ENCODE measurements at places on chromosomes 7 and 10. TPM values are rescaled to one million over a fixed set of nuclear protein-coding genes. Genes with fewer than 3 reads are reported as not detected.

Gene NRG3
- total RNA-seq, result not detected

Gene TMEM270
- not detected for total RNA-seq

Gene GNA12
- 8.1 TPM for total RNA-seq

Gene ITGA8
- not detected for total RNA-seq

Gene PTF1A
- not detected for total RNA-seq

Gene CXCL12
- not detected for total RNA-seq

Gene IFIT3
- total RNA-seq, result 1.0 TPM

Gene DLG5
- total RNA-seq, result 0.43 TPM

Gene IGFBP3
- not detected for total RNA-seq

Gene CYP2E1
- total RNA-seq, result 0.61 TPM

Gene FOXP2
- total RNA-seq, result not detected

Gene SLC26A4
- total RNA-seq, result 0.19 TPM

- no peak overlapping the region for H3K27ac ChIP-seq
- DNase-seq, result no peak
- H3K4me3 ChIP-seq, result no peak overlapping the region
- H3K27me3 ChIP-seq, result no peaks in the 10 kb centered on the region
- H3K4me1 ChIP-seq, result no peaks in the 10 kb centered on the region
These were observed 651.6 kb upstream of the IGFBP3 start for GRCh38 chr7:46572691-46573090.

- no peaks in the 10 kb centered on the region for H3K4me1 ChIP-seq
- no peaks in the 10 kb centered on the region for H3K27me3 ChIP-seq
- no peaks in the 10 kb centered on the region for H3K36me3 ChIP-seq
These were observed 231.7 kb downstream of the ELMO1 start for GRCh38 chr7:37216923-37217322.

DNA sequence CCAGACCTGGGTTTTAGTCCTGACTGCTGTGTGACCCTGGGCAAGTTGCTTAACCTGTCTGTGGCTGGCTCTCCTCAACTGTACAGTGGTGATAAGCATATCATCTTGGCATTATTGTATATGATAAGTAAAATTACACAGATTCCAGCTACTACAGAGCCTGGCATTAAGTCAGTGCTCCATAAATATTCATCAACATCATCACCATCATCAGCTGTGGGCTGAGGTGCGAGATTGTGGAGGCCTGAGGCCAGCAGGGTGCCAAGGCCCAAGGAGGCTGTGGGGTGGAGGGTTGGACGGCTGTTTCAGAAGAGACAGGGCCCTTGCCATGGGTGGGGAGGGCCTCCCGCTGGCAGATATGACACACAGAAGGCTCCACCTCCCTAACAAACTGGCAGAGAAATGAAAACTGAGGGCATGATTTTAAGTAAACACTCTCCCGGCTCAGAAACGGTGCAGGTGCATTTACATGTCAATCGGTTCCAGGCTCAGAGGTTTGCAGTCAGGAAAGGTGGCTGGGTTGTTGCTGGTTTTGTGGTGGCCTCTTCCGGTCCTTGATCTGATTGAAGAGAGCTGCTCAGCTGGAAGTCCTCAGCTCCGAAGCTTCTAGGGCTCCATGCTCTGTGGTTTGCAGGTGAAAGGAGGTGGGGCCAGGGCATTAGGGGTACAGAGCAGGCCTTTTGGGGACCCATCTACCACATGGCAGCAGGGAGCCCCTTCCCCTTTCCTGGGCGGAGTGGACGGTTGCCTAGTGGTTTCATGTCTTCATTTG lies 10.2 kb downstream of the CRYGN start:
- peaks cover 4% of the 10 kb centered on the region for H3K4me1 ChIP-seq
- no peaks in the 10 kb centered on the region for H3K27me3 ChIP-seq
- no peak overlapping the region for H3K27ac ChIP-seq

DNA sequence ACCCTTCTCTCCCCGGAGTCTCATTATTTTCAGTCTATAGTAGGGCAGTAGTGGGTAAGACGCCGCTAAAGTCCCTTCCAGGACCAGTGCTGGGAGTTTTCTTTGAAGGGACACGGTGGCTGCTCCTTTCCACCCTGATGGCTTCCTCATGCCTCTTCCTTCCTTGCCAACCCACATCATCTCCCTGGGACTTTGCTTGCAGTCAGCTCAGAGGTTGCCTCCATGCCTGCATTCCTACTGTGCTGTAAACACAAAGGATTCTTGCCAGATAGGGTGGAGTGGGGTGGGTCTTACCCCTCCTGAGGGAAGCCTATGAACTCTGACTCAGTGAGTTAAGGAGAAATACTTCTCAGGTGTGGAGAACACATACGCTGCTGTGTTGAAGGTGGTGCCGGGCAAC lies 59.9 kb upstream of the IGFBP3 start:
- H3K4me3 ChIP-seq, result no peak overlapping the region
- no peak for DNase-seq
- no peaks in the 10 kb centered on the region for H3K27me3 ChIP-seq
- no peaks in the 10 kb centered on the region for H3K36me3 ChIP-seq
- no peaks in the 10 kb centered on the region for H3K4me1 ChIP-seq

- H3K4me1 ChIP-seq, result peaks cover 31% of the 10 kb centered on the region
- peak; percentile 99 for DNase-seq
- H3K27ac ChIP-seq, result no peak overlapping the region
- no peaks in the 10 kb centered on the region for H3K36me3 ChIP-seq
These were observed 444 bp upstream of the HIP1 start for GRCh38 chr7:75738975-75739795.

GRCh38 chr10:132169766-132170560 lies 16.8 kb upstream of the DPYSL4 start:
- DNase-seq, result no peak
- no peaks in the 10 kb centered on the region for H3K36me3 ChIP-seq
- H3K4me1 ChIP-seq, result no peaks in the 10 kb centered on the region
- no peak overlapping the region for H3K4me3 ChIP-seq
- no peak overlapping the region for H3K27ac ChIP-seq
- no peaks in the 10 kb centered on the region for H3K27me3 ChIP-seq

DNA sequence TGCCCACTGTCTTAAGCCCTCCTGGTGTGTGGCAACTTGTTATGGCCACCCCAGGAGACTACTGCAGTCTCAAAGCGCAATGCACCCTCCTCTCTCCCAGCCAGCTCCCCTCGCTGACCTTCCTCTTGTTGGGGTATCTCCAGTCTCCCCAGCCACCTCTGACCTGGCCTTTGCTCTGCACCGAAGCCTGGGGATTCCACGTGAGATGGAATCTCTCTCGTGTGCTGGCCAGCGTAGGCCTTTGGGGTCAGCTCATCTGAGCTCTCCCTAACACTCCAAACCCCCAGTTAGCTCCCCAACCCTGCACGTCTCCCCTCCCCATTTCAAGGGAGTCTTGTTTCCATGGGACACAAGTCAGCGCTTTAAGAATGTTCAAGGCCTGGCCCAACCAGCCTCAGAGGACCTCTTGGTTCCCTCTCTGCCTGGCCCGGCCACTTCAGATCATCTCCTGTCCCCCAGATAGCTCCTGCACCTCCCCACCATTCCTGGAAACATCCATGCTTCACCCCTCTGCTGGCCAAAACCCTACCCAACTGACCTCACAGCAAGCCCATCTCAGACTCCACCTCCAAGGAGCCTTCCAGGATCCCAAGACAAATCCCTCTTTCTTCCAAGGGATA lies 11.2 kb downstream of the ITPRIP start:
- H3K27ac ChIP-seq, result no peak overlapping the region
- no peaks in the 10 kb centered on the region for H3K36me3 ChIP-seq
- no peak overlapping the region for H3K4me3 ChIP-seq

- no peak overlapping the region for H3K4me3 ChIP-seq
- H3K4me1 ChIP-seq, result no peaks in the 10 kb centered on the region
- H3K27me3 ChIP-seq, result no peaks in the 10 kb centered on the region
- no peaks in the 10 kb centered on the region for H3K36me3 ChIP-seq
- DNase-seq, result no peak
- no peak overlapping the region for H3K27ac ChIP-seq
These were observed 169.3 kb upstream of the MALRD1 start for GRCh38 chr10:18879284-18879683.

GRCh38 chr10:50361946-50362345 lies 110.6 kb upstream of the ASAH2 start:
- H3K36me3 ChIP-seq, result no peaks in the 10 kb centered on the region
- no peaks in the 10 kb centered on the region for H3K27me3 ChIP-seq
- peak; percentile 59 for DNase-seq
- H3K4me1 ChIP-seq, result peaks cover 27% of the 10 kb centered on the region

- H3K36me3 ChIP-seq, result peaks cover 41% of the 10 kb centered on the region
- H3K4me3 ChIP-seq, result no peak overlapping the region
- H3K27me3 ChIP-seq, result no peaks in the 10 kb centered on the region
- no peak for DNase-seq
- no peaks in the 10 kb centered on the region for H3K4me1 ChIP-seq
These were observed 106.7 kb downstream of the CUX1 start for GRCh38 chr7:101924171-101924570.

DNA sequence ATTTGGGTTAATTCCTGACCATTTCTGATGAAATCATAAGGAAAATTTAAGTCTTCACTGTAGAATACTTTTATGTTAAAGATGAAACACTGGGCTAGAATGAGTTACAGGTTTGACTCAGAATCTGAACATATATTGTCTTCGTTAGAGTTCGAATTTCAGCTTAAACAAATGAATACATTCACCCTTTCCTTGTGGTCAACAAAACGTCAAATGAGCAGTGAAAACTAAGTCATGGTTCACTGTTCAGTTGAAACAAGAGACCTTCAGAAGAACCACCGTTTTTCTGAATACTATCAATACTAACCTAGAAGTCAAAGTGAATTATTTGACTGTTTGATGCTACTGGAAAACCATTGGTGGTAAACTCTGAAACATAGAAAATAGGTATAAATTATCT lies 235.2 kb upstream of the ZWINT start:
- H3K27ac ChIP-seq, result no peak overlapping the region
- no peaks in the 10 kb centered on the region for H3K36me3 ChIP-seq
- H3K4me3 ChIP-seq, result no peak overlapping the region
- DNase-seq, result no peak

GRCh38 chr7:122802301-122802751 lies 83.9 kb downstream of the CADPS2 start:
- no peak overlapping the region for H3K4me3 ChIP-seq
- no peak overlapping the region for H3K27ac ChIP-seq
- no peaks in the 10 kb centered on the region for H3K27me3 ChIP-seq

- H3K27me3 ChIP-seq, result no peaks in the 10 kb centered on the region
- no peaks in the 10 kb centered on the region for H3K36me3 ChIP-seq
- no peak overlapping the region for H3K27ac ChIP-seq
- H3K4me3 ChIP-seq, result no peak overlapping the region
- DNase-seq, result no peak
These were observed 1020.5 kb downstream of the LRMDA start for GRCh38 chr10:76451911-76452310.
